RPMI7951 (cell line): ENCODE measurements at places on chromosomes 1 and 21. TPM values are rescaled to one million over a fixed set of nuclear protein-coding genes. Genes with fewer than 3 reads are reported as not detected.

HSPB7 gene
- 7.1 and 7.9 TPM in 2 replicates for total RNA-seq

EFNA4 gene
- 4.7 and 5.8 TPM in 2 replicates for total RNA-seq

DNA sequence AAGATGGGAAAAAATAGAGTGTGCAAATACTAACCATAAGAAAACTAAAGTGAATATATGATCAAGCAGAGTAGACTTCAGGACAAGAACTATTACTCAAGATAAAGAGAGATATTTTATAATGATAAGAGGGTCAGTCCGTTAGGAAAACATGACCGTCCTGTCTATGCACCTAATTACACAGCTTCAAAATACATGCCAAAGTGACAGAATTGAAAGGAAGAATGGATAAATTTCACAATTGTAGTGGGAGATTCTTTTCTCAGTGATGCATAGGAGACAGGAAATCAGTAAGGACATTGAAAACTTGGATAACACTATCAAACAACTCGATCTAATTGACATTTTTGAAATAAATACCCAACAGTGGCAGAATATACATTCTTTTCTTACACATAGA, 489.0 kb downstream of the CAMTA1 start:
- DNase-seq = no peak

DNA sequence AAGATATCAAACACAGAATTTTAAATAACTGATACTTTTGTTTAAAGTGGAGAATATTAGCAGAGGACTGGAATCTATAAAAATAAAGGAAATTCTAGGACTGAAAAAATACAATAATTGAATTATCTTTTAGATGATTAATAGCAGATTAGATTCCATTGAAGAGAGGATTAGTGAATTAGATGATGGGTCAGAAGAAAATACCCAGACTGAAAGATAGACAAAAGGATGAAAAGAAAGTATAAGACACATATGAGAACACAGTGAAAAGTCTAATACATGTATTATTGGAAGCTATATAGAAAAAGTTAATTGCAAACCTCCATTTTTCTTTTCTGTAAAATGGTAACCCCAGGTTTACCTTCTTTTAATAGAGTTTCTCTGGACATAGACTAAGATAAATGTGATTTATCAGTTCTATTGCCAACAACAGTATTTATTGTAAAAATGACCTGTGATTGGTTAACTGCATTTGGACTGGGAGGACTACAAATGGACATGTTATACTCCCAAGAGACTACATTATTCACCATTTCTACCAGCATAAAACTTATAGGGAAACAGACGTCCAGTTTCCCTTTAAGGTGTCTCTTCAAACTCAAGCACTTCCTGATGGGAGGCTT, 11.0 kb downstream of the PRKAA2 start:
- DNase-seq = no peak

DNA sequence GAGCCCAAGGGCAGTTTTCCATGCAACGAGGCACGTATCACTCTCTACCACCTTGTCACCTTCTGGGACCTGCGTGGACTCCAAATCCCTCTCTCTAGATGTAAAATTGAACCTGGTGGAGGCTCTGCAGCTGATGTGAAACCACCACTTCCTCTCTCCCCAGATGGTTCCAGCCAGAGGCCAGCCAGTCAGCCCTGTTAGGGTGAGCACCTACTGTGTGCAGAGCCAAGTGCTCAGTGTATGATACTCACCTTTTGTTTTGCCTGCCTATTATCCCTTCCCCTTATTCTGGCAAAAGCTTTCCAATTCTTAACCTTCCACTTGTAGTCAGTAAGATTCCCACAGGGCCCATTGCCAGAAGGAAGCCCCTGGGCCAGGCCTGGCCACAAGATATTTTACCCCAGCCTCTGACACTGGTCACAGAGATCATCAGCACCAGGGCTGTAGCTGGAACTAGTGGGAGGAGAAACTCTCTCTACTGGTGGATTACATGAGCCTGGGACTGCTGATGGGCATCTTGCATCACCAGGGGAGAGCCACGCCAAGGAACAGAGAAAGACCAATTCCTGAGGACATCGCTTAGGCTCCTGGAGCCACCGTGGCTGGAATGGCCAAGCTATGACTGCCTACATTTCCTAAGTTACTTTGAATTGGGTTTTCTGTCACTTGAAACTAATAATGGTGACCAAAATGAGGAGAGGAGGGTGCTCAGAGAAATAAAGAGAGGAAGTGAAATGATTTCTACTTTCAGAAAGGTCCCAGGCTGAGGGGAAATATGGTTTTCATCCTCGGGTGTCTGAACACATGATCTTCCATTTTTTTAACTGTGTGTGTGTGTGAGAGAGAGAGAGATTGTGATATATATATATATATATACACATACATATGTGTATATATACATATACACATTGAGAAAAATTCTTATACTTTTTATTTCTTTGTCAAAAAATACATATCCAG, 26.6 kb upstream of the RD3 start:
- DNase-seq = no peak

DNA sequence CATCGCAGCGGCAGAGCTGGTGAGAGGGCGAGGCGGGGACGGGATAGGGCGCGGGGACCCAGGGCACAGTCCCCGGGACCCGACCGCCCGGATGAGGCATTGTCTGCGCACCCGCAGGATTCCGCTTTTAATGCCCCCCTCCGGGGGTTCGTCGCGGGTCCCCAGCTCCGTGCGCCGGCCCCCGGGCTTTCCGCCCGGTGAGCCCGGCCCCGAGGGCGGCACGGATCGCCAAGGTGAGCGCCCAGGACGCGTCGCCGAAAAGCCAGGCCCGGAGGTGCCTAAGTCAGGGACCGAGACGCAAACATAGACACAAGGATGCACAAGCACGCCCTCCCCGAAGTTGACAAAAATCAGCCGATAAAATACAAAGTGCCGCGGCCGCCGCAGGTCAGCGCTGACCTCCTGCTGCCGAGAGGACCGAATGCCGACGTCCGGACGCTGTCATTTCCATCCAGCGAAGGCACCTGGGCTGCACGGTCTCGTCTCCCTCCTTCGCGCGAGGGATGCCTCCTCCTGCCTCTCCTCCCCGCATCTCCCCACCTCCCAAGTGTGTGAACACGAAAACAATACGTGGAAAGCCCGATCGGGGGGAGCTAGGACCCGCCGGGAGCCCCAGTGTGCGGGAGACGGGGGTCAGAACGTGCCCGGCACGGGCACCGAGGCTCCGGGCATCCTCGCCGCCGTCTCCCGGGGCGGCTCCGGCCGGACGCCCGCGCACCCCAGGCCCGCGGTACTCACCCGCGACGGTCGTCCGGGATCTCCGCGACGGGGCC, 101.1 kb upstream of the SOD1 start:
- DNase-seq = no peak

DNA sequence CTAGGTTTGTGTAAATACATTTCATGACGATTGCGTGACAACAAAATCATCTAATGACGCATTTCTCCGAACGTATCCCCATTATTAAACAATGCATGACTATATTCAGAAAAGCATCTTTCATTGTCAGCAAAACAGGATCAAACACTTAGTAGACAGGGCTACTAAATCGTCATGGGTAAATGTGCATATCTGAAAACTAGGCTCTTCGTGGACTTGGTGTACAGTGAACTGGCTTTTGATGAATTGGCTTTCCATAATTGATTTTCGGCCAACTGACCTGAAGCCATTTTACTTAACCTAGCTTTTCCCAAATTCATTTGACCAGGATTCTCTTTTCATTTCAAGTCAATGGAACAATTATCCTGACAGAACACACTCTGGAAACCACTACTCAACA, 665.0 kb downstream of the SMYD3 start:
- peak; percentile 17 for DNase-seq

FCRL5 gene
- not detected in 2 replicates for total RNA-seq

DNA sequence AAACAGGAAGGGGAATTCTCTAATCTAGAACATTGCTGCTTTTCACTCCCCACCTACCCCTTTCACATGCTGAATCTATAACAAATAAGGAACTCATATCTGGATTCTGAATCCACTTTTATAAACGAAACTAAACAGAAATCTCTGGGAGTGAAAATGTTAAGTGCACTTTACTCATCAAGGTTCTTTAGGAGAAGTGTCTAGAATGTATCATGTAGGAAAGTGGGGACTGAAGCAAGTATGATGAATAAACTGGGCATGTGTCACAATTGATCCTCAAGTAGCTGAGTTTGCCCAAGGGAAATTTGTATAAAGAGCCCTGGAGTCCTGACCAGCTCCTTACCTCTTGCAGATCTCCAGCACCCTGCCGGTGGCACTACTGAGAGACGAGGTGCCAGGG, 19.8 kb downstream of the AVPR1B start:
- no peak for DNase-seq

GRCh38 chr1:71228742-71229365, 148.0 kb upstream of the ZRANB2 start:
- DNase-seq = no peak

DPT gene
- total RNA-seq = 71.3 and 75.6 TPM in 2 replicates

GUCA2A gene
- not detected in 2 replicates for total RNA-seq

- DNase-seq = peak; percentile 4
Observed at GRCh38 chr1:25430967-25431881, 527 bp downstream of the MACO1 start.

PIGR gene
- not detected in 2 replicates for total RNA-seq

DNA sequence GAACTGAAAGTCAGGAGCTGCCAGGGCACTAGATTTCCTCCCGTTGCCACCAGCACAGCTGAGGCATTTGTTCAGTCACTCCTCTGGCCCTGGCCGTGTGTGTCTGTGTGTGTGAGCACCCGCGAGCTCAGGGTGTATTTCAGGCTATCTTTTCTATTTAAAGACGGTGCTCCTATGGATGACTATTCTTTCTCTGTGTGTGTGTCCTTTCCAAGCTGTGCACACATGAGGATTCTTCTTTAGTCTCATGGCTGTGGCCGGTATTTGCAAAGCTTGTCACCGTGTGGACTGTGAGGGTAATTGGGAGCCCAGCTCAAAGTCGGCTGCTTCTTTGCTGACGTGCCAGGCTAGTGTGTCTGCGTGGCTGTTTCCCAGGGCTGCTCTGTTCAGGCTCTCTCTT, 3.0 kb upstream of the KCND3 start:
- no peak for DNase-seq

DNA sequence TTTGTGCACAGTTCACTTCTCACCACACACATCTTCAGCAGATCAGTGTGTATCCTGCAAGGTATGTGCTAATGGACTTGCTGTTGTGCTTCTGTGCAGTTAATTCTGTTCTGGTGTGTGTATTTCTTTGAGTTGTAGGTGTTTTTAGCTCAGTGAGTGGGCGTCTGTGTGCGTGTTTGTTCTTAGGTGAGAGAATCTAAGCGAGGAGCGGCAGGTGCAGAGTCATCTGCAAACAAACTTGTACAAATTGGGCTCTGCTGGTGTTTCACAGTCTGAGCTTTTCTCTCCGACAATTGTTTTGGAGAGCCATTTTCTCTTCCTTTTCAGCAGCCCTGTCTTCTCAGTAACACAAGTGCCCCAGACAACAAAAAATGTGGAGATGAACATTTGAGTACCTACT, 43.6 kb downstream of the ACP6 start:
- DNase-seq = no peak

SYTL1 gene
- 0.12 TPM in 1 of 2 replicates, not detected in the other for total RNA-seq
